Suppressor macrophage (primary cell): ENCODE measurements at places on chromosomes 7 and 10.

DNA sequence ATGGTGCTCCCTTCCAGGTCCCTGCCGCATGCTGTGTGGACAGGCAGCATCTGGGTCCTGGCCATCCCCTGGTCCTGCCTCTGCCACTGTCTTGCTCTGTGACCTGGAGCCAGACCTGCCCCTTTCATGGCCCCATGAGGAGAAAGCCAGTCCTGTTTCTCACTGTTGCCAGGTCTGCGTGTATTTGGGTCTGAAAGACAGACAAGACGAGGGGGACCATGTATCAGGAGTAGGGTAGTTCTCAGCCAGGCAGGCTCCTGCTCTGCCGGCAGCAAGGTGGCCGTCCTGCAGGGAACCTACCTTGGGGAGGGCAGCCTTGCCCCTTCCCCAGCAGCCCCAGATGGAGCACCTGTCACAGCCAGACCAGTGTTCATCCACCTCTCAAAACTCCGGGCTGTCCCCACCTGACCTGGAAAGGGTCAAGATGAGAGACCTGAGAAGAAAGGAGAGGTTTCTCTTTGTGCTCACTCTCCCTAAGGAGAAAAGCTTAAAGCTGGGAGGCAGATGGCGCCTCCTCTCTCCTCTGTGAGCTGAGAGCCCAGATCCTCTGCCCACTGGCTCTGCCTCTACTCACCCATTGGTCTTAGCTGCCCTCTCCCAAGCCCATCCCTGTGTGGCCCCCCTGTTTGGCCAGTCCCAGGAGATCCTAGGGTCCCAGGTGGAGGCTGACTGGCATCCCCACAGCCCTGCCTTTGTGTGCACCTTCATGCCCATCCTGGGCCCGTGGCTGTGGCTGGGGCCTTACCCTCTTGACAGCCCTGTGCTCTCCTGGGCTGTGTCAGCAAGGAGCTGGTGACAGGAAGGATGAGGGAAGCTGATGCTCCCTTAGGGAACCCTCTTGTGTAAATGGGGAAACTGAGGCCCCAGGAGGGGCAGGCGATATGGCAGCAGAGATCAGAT, 116.1 kb upstream of the PCBD1 start:
- no peak for DNase-seq

- no peak for DNase-seq
Observed at GRCh38 chr7:102424129-102424551, 9.2 kb upstream of the ORAI2 start.

GRCh38 chr7:84083846-84084245, 110.7 kb downstream of the SEMA3A start:
- DNase-seq: no peak

GRCh38 chr7:27116962-27117886, 13.3 kb downstream of the HOXA4 start:
- DNase-seq: no peak

- peak; percentile 74 for DNase-seq
Observed at GRCh38 chr7:2864999-2865670, 21.0 kb upstream of the GNA12 start.
